ENCODE measurements at places on chromosomes 11 and 22. TPM values are rescaled to one million over a fixed set of nuclear protein-coding genes. Genes with fewer than 3 reads are reported as not detected.

GRCh38 chr11:16095756-16096155 lies 260.6 kb downstream of the SOX6 start:
- no peak for DNase-seq

DNA sequence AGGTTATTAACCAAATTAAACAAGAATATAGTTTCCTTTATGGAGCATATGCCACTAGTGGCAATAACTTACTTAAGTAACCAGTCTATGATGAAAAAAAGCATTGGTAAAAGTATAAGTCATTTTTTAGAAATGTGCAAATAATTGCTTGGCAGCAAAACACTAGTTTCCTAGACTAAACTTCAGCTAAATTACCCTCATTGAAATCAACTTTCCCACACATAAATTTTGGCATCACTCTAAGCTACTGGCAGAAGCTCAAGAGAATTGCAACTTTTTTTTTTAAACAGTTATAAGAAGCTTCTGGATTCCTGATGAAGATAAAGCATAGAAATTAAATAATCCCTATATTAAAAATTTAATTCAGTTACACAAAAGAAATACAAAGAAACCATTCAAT lies 12.5 kb downstream of the CCDC34 start:
- DNase-seq, result no peak

DNA sequence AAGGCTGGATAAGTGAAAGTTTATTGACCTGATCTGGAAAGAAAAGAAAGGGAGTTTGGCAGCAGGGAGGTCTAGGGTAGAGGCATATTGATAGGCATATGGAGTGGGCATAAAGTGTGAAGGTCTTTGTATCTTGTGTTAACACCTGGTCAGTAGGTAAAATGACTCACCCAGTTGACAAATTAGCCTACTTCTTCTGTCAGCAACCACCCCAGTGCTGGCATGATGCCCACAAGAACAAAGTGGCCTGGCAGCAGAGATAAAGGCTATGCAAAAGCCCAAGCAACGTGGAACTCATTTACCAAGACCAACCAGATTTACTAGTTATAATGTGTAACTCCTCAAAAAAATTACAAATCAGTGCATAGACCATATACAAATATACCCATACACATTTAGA lies 4.9 kb downstream of the OR10A3 start:
- DNase-seq, result no peak

DNA sequence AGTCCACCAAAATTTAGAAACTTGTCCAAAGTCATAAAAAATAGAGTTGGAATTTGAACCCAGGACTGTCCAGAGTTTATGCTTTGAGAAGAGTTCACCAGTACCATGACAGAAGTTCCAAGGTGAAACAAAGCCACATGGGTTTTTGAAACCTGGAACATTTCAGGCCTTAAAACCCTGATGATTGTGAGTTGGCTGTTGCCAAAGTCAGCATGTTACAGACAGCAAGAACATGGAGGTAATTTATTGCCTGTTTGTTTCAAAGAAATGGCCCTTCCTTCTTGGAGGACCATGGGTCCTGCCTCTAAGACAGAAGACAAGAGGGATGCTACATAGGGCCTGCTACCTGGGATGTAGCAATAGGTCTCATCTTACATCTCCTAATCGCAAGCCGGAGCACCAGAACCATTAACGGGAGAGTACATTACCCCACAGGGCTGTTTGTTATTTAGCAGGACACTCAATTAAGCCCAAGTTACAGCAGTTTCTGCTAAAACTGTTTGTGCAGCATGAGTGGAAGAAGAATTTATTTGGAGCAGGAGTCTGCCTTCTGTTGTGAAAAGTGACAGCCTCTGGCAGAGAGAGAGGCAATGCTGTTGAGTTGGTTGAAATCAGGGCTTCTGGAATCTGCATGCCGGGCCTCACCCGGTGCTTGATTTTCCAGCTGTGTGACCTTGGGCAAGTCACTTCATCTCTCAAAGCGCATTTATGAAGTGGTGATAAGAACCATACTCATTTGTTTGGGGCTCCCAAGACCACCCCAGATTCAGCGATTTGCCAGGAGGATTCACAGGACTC lies 136.2 kb downstream of the LDLRAD3 start:
- no peak for DNase-seq

DNA sequence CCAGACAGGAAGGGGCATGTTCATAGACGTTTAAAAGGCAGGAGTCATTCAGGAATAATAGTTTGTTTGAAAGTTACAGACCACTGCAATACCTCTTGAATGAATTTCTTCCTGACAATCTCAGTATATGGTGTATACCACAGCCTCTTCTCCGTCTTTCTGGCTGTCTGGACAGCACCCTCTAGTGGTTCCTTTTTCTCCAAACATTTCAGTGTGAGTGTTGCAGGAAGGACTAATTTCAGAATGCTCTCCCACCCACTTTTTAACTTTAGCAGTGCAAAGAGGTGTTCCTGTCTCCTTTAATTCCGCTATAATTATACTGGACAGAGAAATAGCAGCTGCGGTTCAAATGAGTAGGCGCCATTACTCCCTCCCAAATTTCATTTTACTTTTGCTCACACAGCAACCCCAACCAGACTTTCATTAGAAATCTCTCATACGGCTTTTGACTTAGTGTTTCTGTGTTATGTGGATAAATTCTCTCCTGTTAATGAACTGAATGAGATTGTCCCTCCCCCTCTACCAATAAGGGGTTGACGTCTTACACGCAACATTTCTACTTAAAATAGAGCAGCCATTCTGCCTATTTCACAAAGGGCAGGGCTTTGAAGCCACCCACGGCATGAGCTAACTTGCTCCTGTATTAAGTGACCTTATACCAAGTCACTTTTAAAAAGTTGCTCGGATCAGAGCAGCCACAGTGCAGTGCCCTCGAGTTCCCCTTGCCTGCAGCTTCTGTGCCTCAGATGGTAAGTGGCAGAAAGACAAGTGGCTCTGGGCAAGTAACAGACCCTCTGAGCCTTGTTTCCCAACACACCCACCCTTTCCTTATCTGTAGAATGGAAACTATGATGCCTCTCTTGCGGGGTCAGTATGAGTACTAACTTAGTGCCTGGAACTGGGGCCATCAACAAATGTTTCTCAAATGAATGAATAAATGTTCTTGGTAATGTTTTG lies 368.6 kb downstream of the OPCML start:
- DNase-seq, result no peak

DNA sequence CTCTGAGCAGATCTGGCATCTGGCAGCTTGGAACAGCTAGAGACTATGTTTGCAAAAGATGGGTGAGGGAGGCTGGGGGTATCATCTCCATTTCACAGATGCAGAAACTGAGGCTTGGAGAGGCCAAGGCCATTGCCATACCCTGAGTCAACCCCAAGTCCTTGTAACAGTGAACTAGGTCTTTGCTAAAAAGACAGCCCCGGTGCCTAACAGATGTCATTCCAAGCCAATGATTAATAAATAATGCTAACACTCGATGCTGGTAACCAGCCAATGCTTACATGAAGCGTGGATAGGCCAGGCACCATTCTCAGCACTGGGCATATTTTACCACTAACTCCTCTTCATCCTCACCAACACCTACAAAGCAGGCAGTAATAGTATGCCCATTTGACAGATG lies 164.0 kb downstream of the MN1 start:
- no peak for DNase-seq

GRCh38 chr11:3797329-3798090 lies at the start of gene NUP98:
TSS of gene NUP98 (minus strand) at chr11:3797554. CDS start at chr11:3782117, 15,437 bp downstream.
- DNase-seq, result peak; percentile 95

FJX1 gene
- 50.1 TPM for total RNA-seq

BTBD10 gene
- total RNA-seq, result 271 TPM

SCN3B gene
- total RNA-seq, result 48.9 TPM

All from frontal cortex (tissue), 4 donors.